ENCODE measurements at places on chromosomes 6 and 20.

GRCh38 chr6:43803783-43804549 is 34.0 kb downstream of the VEGFA start:
- DNase-seq, result peak; percentile 72

- DNase-seq, result no peak
Observed at GRCh38 chr6:90434094-90434493, 137.5 kb upstream of the BACH2 start.

DNA sequence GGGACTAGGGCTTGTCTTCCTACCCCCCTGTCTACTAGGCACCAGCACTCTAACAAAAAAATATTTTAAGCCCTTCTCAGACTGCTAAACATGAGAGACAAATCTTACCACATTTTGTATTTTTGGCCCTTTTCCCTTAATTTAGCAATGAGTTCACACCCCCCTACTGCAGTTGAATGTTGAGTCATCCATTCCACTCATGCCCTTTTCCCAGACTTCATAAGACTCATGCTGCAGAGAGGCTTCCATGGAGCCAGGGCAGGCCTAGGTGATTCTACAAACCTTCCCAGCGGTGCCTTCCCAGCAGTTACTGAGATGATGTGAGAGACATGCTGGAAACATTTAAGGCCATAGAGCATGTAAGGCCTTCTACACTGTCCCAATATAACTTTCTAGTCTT is 53.9 kb downstream of the PXDC1 start:
- no peak for DNase-seq

- peak; percentile 96 for DNase-seq
Observed at GRCh38 chr20:59087829-59088433, 45.3 kb upstream of the PRELID3B start.

DNA sequence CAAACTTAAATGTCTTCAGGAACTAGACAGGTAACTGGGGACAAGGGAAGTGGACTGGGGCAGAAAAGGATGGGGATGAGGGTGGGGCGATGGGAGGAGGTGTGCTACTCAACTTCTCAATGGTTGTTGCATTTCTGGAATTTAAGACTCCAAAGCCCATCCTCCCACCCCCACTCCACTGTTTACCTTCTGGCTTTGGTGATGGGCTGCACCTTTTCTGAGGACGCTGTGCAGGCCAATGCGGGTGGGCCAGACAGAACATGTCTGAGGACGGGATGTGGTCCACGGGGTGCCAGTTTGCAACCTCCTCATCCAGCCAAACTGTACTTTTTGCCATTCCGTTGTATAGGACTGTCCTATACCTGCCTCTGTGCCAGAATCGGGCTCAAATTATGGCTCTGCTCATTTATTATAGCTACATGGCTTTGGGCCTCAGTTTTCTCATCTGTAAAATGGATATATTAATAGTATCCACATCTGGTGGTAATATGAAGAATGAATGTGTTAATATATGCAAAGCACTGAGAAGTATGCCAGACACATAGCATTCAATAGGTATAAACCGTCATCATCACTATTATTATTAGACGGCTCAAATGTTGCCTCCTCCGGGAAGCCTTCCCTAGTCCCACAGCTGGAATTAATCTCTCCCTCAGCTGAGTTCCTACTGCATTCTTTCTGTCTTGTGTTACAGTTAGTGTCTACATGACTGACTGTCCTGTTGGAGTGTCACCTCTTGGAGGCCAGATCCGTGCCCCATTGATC is 31.0 kb upstream of the VEGFA start:
- peak; percentile 16 for DNase-seq

- peak; percentile 57 for DNase-seq
Observed at GRCh38 chr6:138007014-138007472, 100.2 kb downstream of the PERP start.

DNA sequence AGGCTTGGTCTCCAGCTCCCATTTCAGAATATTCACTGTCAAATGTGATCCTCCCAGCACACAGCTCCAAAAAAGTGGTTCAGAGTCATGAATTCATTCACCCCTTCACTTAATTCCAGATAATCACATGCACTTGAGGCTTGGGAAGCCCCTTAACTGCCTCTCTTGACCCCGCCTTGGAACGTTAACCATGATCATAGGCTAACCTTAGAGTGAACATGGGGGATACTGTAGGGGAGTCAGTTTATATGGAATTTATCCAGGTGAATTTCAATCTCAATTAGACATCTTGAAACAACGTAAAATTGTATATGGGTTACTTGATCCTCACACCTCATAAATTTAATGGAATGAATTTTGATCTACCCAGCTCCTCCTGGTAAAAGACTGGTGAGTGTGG is 346.8 kb upstream of the ARID1B start:
- DNase-seq, result no peak

GRCh38 chr6:11604836-11605506 is 67.4 kb downstream of the TMEM170B start:
- no peak for DNase-seq

GRCh38 chr20:63737945-63738686 is 1.5 kb upstream of the SLC2A4RG start:
- DNase-seq, result peak; percentile 54

- no peak for DNase-seq
Observed at GRCh38 chr6:112927641-112928320, 580.7 kb downstream of the RFPL4B start.

- DNase-seq, result no peak
Observed at GRCh38 chr6:2919401-2919800, 16.3 kb upstream of the SERPINB9 start.
